ENCODE measurements at places on chromosomes 4 and X.

DNA sequence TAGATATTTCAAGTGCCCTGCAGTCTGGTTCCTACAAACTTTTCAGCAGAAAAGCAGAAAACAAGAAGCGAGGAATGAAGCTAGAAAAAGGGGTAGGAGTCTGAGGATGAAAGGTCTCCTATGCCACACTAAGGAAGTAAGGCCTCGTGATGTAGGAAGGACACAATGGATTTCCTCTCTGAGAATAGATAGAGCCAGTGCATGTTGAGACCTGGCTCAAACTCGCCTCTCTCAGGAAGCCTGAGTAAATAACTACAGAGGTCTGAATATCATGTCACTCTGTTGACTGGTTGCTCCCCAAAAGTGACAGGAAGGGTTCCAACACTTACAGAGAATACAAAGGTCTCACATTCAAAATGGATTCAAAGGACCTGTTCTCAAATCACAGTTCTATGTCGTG lies 93.3 kb downstream of the GRIA3 start:
- no peak for DNase-seq

GRCh38 chr4:27915822-27916221 lies 1055.2 kb downstream of the STIM2 start:
- DNase-seq, result no peak

- no peak for DNase-seq
These were observed 1.4 kb downstream of the DDX3X start for GRCh38 chrX:41335198-41335957.

DNA sequence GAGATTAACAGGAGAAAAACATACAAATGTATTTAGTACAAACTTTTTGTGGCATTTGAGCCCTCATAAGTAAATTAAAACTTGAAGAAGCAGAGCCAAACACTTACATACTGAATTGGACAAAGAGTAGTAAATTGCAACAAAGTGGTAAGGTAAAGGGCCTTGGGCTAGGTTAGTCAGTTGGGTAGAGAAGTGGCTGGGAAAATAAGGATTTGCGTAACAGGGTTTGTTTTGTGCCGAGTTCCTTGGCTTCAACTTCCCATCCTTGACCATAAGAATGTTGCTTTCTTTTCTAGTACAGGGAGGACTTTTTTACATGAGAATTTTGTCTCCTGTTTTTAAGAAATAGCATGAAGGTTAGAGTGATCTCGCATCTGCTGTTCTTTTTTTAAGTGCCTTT lies 33.3 kb upstream of the DSPP start:
- no peak for DNase-seq

DNA sequence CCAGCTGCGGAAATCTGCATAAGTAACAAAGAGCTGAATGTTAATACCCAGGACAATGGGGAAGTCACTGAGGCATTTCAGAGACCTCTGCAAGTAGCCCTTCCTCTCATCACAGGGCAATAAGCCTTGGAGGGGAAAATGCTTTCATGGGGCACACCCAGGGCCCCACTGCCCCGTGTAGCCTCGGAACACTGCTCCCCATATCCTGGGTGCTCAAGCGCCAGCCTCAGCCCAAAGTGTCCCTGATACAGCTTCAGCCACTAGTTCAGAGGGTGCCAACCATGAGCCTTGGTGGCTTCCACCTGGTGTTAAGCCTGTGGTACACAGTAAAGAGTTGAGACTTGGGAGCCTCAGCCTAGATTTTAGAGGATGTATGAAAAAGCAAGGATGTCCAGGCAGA lies 402.8 kb upstream of the CXorf51A start:
- DNase-seq, result no peak

DNA sequence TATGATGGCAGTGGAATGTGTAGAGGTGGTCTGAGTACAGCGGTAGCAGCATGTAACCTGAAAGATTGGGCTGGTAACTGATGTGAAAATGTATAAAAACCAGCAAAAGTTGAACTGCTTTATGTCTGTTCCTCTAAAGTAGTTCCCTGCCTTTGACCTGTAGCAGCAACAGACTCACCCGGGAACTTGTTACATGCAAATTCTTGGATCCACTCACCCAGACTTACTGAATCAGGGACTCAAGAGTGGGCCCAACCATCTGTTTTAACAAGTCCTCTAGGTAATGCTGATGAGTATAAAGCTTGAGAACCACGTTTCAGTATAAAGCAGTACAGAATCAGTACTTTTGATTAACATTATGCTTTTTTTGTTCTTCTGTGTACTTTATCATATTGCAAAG lies 84.7 kb downstream of the RAP1GDS1 start:
- no peak for DNase-seq

- no peak for DNase-seq
These were observed 71.8 kb upstream of the PSAPL1 start for GRCh38 chr4:7506572-7506971.

GRCh38 chrX:19909761-19910160 lies 22.4 kb upstream of the SH3KBP1 start:
- DNase-seq, result no peak

DNA sequence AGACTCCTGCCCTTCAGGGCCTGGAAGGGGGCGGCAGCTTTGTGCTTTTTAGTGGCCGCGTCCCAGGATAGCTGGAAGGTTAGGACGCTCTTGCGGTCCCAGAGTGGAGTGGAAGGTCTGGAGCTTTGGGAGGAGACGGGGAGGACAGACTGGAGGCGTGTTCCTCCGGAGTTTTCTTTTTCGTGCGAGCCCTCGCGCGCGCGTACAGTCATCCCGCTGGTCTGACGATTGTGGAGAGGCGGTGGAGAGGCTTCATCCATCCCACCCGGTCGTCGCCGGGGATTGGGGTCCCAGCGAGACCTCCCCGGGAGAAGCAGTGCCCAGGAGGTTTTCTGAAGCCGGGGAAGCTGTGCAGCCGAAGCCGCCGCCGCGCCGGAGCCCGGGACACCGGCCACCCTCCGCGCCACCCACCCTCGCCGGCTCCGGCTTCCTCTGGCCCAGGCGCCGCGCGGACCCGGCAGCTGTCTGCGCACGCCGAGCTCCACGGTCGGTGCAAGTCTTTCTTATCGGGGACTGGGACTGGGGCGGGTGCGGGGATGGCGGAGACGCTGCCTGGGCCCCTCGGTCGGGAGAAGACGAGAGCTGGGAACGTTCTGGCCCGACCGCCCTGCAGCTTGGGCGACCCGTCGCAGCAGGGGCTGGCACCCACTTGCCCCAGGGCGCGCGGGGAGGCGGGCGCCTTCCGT lies at the start of gene EDNRA:
TSS of gene EDNRA (plus strand) at position 207 of the 686 bp plus-strand sequence. CDS start 4,585 bp downstream, outside the sequence.
- no peak for DNase-seq

GRCh38 chrX:110212299-110212698 lies 105.6 kb downstream of the AMMECR1 start:
- no peak for DNase-seq

DNA sequence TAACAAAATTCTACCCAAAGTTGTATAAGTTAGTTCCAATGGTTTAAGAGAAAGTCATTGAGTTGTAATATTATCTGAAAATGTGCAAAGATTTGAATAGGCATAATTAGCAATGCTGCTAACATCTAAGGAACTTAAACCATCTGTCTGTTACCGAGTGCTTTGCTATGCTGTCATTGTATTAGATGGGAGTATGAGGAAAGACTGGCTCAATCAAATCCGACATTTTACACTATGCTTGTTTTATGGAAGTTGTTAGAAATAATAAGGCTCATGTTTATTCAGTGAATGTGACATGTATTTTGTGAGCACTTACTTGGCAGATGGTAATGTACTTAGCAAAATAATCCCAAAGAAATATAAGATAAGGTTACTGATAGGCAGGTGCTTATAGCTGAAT lies 1715.1 kb downstream of the PCDH7 start:
- DNase-seq, result no peak

- no peak for DNase-seq
These were observed 8.7 kb downstream of the TBC1D14 start for GRCh38 chr4:6918338-6918737.

DNA sequence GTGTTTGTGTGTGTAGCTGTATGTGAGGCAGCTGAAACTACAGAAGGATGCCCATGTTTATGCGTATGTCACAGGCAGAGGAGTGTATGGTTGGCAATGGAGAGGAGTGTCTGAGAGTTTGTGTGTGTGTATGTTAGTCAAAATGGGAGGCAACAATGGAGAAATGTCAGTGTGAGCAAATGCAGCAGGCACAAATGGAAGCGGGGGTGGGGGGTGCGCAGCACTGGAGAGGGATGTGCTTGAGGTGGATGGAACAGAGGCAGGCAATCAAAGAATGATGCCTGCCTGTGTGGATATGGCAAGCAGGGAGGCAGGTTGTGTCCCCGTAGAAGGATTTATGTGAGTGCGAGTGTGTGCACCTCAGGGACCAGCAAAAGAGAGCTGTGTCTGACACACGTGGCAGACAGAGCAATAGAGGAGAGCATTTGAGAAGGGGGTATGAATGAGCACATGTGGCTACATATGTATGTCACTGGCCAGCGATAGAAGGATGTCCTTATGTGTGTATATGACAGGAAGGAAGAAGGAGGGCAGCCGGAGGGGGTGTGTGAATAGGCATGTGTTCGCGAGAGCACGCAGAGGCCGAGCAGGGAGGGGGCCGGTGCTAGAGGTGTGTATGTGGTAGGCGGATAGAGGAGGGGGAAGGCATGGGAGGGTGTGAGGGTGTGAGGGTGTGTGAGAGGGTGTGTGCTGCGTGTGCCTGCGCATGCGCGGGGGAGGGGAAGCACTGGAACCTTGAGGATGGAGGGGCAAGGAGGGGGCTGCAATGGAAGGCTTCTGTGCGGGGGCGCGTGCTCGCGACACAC lies 1.1 kb downstream of the PJA1 start:
- DNase-seq, result no peak

GRCh38 chrX:74774988-74775387 lies 150.3 kb downstream of the NEXMIF start:
- no peak for DNase-seq

- DNase-seq, result peak; percentile 74
These were observed 594.7 kb upstream of the GALNT7 start for GRCh38 chr4:172573899-172574298.

DNA sequence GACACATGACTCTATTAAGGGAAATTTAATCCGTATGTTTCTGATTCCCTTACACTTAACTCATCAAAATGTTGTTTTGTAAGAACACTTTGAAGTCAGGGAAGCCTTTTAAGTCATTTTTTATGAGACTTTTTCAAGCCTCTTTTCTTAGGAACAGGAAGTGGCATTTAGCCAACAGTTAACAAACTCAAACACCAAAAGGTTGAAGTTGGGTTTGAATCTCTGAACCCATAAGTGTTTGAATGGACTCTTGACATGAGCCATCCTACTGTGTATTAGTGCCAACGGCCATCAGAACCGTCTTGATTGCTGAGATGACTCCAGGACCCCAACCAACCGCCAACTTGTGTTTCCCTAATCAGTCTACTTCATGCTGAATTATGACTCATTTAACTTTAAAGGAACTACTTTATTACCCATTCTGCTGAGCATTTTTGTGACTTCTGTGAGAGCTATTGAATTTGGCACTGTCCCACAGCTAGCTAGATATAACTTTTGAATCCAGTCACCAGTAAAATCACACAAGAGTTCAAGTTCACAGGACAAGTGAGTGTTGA lies 209.1 kb upstream of the FAT1 start:
- DNase-seq, result no peak

DNA sequence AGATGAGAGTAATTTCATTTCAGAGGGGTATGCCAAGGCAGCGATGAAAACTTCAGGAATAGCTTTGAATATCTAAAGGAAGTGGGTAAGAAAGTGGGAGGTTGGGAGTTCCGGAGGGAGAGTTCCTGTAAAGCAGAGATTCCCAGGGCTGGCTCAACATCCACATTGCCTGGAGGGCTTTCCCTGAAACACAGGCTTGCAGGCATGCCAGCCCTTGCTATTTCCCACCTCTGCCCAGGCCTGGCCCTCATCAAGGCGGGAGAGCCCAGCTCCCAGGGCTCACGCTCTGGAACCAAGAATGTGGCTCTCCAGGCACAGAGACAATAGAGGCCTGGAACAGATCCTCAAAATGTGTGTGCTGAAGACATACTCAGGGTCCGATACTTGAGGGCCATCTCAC lies 43.8 kb upstream of the CLDN34 start:
- DNase-seq, result no peak

- DNase-seq, result no peak
These were observed 5.1 kb downstream of the STARD8 start for GRCh38 chrX:68652326-68653170.

DNA sequence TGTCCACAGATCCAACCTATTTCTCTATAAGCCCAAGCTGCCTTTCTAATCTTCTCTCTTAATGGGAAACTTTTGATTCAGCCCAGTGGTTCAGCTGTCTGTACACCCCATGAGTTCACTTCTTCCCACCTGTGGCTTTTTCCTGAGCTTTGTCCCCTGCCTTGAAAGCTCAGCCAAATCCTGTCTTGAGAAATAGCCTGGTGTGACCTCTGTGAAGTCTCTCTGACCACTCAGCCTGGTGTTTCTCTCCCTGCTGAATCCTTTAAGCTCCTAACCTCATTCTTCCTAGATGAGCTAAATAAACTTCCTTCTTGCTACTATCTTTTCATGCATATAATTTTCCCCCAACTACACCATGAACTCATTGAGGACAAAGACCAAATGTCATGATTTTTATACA lies 15.2 kb upstream of the HERC5 start:
- DNase-seq, result no peak

- DNase-seq, result peak; percentile 71
These were observed 6.7 kb upstream of the HSD17B10 start for GRCh38 chrX:53440621-53441517.

DNA sequence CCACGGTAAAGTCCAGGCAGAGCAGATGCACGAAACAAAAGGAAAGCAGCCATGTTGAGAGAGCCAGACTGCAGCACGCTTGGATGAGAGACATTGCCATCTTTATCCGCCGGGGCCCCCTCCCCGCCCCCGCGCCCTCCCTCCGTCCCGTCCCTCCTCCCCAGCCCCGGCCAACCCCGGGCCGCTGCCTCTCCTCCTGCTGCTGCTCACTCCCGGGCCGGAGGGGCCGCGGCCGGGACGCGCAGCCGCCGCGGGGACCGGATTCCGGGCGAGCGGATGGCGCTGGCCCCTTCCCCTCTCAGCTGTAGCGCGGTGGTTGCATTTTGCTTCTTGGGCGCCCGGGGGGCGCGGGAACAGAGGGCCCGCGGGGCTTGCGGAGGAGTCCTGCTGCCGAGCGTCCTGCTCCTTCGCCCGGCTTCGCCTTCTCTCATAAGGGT lies 542 bp downstream of the RNF150 start:
- no peak for DNase-seq

- DNase-seq, result no peak
These were observed 1.3 kb upstream of the RGS12 start for GRCh38 chr4:3291411-3291968.

DNA sequence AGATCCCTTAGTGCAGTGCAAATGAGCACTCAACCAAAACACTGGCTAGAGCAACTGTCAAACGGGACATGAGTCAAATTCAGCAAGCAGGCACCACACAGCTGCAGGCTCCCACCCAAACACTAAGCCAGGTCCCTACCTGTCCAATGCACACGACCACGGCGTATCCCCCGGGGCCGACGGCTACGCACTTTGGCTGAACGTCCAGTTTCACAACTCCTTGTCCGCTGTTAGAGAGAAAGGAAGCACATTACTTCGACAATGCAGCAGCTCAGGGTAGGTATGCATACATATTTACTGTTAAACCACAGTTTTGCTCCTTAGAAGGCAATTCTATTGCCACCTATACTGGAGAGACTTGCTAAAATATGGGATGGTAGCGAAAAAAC lies 35.4 kb downstream of the WDR1 start:
- DNase-seq, result no peak
